Pancreas (tissue), 10 donors: ENCODE measurements at places on chromosomes 3 and 15. TPM values are rescaled to one million over a fixed set of nuclear protein-coding genes. Genes with fewer than 3 reads are reported as not detected.

RFT1 gene
- total RNA-seq: 13.8 TPM

DNA sequence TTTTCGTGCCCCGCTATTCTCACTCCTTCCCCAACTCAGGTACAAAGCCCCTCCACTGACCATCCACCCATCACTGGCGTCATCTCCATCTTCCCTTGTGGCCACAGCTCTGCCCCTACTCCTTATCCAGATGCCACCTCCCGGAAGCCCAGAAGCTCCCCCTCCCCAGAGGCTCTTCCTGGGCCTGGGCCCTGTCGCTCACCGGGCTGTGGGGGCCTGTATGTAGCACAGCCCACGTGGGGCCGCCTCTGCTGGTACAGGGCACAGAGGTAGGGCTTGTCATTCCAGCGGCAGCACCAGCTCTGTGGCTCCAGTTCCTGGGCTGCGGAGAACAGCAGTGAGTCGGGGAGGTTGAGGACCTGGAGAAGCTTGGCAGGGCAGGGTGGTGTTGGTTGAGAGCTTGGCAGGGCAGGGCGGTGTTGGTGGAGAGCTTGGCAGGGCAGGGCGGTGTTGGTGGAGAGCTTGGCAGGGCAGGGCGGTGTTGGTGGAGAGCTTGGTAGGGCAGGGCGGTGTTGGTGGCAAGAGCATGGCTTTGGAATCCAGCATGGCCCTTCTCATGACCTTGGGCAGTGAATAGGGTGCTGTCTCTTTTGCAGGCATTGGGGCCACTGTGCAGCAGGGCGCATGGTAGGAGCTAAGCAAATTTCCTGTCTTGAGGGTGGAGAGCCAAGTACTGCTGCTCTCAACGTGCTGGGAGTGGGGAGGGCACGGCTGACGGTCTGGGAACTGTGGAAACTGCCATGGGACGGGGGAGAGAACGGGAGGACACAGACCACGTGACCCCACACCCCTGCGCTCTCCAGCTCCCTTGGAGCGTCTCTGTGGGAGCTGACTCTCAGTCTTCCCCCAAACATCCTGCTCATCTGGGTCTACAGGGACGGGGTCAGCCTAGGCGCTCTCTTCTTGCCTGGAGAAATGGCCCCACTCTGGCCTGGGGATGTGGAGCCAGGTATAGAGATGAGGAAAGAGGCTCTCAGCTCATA lies 43.4 kb downstream of the MUC20 start:
- no peak for DNase-seq

GOLGA6L22 gene
- not detected for total RNA-seq

DLL4 gene
- total RNA-seq: 1.6 TPM

DNA sequence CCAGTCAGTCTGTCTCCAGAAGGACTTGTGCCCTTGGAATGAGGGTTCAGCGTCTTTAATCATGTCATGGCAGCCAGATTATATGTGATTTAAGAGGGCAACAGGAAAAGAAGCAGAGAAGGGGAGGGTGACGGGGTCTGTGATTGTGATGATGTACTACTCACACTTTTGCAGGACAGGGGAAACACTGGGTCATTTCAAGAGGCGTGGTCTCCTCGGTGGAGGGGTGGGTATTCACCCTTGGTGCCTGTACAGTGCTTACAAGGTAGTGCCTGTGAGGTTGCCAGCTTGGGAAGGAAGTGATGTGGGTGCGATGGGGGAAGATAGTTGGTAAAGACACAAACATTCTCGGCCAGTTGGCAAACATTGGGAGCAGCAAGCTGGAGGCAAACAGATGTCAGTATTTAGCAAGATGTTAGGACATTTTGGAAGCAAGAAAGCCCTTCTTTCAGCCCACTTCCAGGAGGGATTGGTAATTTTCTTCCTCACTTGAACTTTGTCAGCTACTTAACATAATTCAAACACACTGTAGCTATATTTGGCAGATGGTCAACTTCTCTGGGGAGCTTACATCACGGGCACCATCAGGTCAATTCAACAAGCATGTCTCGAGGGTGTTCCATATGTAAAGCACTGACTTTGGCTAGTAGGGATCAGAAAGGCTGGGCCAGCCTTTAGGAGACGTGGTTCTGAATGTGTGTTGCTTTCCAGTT lies 71.4 kb upstream of the ROPN1 start:
- no peak for DNase-seq

- no peak for DNase-seq
Measured at GRCh38 chr3:77052051-77052501, 12.2 kb downstream of the ROBO2 start.

GRCh38 chr15:75943713-75944215 lies 40.1 kb downstream of the FBXO22 start:
- DNase-seq: no peak

GRCh38 chr3:16534640-16535262 lies 21.3 kb upstream of the RFTN1 start:
- no peak for DNase-seq
